ENCODE measurements at places on chromosomes 1 and 21.

DNA sequence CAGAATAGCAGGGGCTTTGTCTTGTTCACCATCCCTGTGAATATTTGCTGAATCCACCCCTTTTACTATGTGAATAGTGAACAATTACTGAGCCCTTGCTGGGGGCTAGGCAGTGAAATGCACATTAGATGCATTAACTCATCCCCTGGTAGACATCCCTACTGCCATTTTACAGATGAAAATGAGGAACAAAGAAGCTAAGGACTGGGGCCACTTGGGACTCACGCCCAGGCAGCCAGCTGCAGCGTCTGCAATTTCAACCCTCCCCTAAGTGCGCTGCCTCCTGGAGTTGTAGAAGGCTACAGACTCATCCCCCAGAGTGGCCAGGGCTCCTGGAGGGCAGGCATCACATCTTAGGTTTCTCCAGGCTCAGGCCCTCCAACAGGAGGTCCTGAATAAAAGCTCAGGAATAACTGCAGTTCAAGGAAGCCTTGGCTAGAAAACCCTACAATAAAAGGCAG lies 31.6 kb downstream of the CAPZB start:
- peak overlapping the region; percentile 50 for H3K27ac ChIP-seq
- no peak overlapping the region for H3K4me3 ChIP-seq
- no peaks in the 10 kb centered on the region for H3K4me1 ChIP-seq
- H3K36me3 ChIP-seq: no peaks in the 10 kb centered on the region
- H3K27me3 ChIP-seq: no peaks in the 10 kb centered on the region
- DNase-seq: no peak

- H3K36me3 ChIP-seq: peaks cover 48% of the 10 kb centered on the region
- DNase-seq: peak; percentile 54
- H3K4me3 ChIP-seq: no peak overlapping the region
- peak overlapping the region; percentile 89 for H3K27ac ChIP-seq
- H3K4me1 ChIP-seq: no peaks in the 10 kb centered on the region
Observed at GRCh38 chr21:46191686-46192575, 7.7 kb upstream of the SPATC1L start.

- no peaks in the 10 kb centered on the region for H3K36me3 ChIP-seq
- no peak for DNase-seq
- H3K27me3 ChIP-seq: no peaks in the 10 kb centered on the region
- no peak overlapping the region for H3K27ac ChIP-seq
Observed at GRCh38 chr1:98277118-98277517, 356.3 kb upstream of the DPYD start.

DNA sequence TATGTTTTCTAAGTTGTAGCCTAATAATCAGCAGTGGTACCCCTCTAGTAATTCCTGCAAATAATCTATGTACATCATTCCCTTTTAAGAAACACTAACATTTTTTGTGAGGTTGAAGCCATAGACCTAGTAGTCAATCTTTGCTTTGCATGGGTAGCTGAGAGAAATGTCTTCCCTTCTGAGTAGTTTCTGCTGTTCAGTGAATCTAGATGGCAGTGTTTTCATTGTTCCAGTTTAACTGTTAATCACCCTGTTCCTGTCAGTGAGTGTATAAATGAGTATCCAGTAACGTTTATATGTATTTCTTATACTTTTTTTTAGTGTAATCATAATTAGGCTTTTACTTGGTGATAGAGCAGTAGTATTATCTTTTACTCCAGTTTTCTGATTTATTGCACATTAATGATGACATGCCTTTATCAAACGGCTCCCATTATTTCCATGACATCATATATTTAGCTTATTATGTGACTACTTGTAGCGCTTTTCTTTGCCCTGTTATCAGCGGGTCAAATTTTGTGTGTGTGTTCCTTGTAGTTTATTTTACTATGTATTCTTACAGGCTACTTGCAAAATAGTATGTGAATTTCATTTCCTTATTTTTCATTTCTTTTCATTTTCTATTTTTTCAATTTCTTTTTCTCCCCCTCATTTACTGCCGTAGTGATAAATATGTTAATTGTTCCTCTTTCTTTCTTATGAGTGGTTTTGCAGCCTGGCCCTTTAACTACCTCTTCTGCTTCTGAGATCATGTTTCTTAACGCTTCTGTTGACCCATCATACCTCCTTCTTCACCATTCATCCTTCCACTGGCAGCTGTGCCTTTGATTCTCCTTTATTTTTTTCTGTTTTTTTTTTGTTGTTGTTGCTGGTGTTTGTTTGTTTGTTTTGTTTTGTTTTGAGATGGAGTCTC lies 18.8 kb downstream of the CEP350 start:
- H3K4me3 ChIP-seq: no peak overlapping the region
- H3K36me3 ChIP-seq: no peaks in the 10 kb centered on the region
- no peaks in the 10 kb centered on the region for H3K27me3 ChIP-seq
- H3K27ac ChIP-seq: no peak overlapping the region

GRCh38 chr1:206907304-206907991 lies 10.2 kb downstream of the IL24 start:
- no peak overlapping the region for H3K4me3 ChIP-seq
- H3K36me3 ChIP-seq: no peaks in the 10 kb centered on the region
- no peak overlapping the region for H3K27ac ChIP-seq

- H3K36me3 ChIP-seq: peaks cover 7% of the 10 kb centered on the region
- no peak overlapping the region for H3K27ac ChIP-seq
- H3K4me3 ChIP-seq: no peak overlapping the region
- DNase-seq: no peak
Observed at GRCh38 chr1:85660541-85660940, 47.7 kb downstream of the ZNHIT6 start.

DNA sequence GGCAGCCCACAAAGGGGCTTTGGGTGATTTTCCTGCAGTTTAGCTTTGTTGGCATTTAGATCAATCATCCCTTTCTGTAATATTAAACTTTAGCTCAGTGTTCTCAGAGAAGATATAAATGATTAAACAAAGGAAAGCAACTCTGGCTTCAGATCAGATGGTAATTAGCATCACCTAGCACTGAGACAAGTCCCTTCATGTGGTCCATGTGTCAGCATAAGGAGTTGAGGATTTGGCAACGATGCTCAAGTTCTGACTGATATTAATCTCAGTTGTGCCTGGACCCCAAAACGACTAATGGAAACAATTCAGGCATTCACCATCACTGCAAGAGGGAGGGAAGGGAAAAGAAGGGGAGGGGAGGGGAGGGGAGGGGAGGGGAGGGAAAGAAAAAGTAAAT lies 60.4 kb downstream of the SEC16B start:
- H3K27me3 ChIP-seq: no peaks in the 10 kb centered on the region
- no peak for DNase-seq
- no peaks in the 10 kb centered on the region for H3K4me1 ChIP-seq
- no peak overlapping the region for H3K4me3 ChIP-seq

GRCh38 chr1:200671235-200671786 lies 1.6 kb upstream of the DDX59 start:
- H3K4me1 ChIP-seq: no peaks in the 10 kb centered on the region
- no peaks in the 10 kb centered on the region for H3K36me3 ChIP-seq
- H3K27me3 ChIP-seq: no peaks in the 10 kb centered on the region
- no peak overlapping the region for H3K4me3 ChIP-seq
- DNase-seq: no peak
- H3K27ac ChIP-seq: no peak overlapping the region

GRCh38 chr1:86913399-86913895 lies 479 bp downstream of the SELENOF start:
- H3K27me3 ChIP-seq: no peaks in the 10 kb centered on the region
- H3K36me3 ChIP-seq: no peaks in the 10 kb centered on the region
- peaks cover 29% of the 10 kb centered on the region for H3K4me1 ChIP-seq
- no peak for DNase-seq

DNA sequence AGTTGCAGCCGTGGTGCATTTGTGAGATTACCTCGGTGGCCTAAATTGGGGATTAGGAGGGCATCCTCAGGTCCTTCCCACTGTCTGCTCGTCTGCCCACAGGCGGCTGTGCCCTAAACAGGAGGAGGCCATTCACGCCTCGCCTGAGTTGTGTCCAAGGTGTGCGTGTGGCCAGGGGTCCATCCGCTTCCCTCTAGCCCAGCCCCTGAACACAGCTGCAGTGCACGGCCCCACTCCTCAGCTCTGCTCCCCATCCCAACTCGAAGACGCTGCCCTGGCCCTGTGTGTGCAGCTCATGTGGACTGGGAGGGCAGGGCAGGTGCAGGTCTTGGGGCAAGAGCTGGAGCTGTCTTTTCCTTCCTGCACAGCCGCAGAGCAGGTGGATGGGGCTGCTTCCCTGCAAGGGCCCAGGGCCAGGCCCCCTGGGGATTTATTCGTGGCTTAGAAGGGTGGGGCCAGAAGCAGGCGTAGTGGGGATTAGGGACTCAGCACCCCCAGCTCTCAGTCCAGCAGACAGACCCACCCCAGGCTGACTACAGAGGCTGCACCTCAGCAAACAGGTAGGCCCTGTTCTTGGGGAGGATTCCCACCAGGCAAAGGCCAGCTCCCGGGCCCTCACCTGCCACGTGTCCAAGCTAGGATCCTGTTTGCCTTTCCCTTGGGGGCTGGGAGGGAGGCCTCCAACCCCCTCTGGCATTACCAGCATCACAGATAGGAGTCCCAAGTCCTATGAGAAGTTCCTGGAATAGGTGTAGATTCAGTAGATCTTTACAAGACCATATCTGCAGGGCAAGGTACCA lies 4.3 kb downstream of the GUK1 start:
- no peak overlapping the region for H3K4me3 ChIP-seq
- no peaks in the 10 kb centered on the region for H3K4me1 ChIP-seq
- H3K27ac ChIP-seq: no peak overlapping the region
- H3K27me3 ChIP-seq: no peaks in the 10 kb centered on the region

- DNase-seq: no peak
- no peak overlapping the region for H3K27ac ChIP-seq
- H3K36me3 ChIP-seq: peaks cover 6% of the 10 kb centered on the region
Observed at GRCh38 chr1:43621386-43621785, 28.6 kb upstream of the KDM4A start.

DNA sequence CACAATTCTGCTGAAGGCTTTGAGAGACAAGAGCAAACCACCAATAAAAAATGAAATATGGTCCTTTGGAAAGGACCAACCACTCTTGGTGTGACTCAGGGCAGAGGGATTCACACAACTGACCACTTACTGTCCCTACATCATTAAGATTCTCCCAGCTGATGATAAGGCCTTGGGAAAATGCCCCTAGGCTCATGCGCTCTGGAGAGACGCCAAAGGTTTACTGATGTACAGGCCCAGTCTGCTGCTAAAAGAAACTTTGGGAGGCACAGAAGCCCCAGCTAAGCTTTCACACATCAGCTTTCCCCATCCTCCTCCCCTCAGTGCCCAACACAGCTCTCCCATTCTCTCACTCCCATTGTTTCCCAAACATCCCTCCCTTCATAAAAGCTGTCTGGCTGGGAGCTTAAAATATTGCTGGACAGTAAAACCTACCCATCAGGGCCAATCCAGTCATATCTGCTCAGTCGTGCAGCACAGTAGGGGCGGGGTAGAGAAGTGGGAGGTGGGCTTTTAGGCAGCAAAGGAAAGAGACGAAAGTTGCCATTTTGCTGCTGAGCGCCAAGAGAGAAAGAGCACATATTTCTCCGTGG lies at the start of gene GJA8:
TSS of gene GJA8 (plus strand) at position 543 of the 593 bp plus-strand sequence. CDS start 5,161 bp downstream, outside the sequence.
- no peak within 1 kb of the TSS for H3K4me3 ChIP-seq
- no peaks in the 10 kb centered on the region for H3K27me3 ChIP-seq
- H3K4me1 ChIP-seq: no peaks in the 10 kb centered on the region
- DNase-seq: no peak

DNA sequence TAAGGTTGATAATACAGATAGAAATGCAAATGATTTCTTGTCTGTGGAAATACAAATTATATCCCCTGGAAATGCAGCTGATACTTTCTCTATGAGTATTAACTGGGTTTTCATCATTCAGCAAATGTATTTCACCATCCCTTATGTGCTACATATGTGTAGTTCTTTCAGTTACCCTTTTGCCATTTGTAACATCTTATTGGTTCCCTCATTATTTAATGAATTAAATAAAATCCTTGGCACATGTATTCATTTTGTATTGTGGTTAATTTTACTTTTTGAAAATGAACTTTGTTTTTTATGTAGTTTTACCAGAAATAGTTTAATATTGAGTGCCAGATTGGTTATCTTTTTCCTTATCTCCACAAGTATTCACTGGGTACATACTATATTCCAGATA lies 89.9 kb upstream of the DEPDC1 start:
- no peaks in the 10 kb centered on the region for H3K4me1 ChIP-seq
- H3K27me3 ChIP-seq: no peaks in the 10 kb centered on the region
- H3K4me3 ChIP-seq: no peak overlapping the region
- no peak for DNase-seq

GRCh38 chr1:177505905-177506590 lies 335.3 kb downstream of the BRINP2 start:
- no peaks in the 10 kb centered on the region for H3K36me3 ChIP-seq
- H3K27me3 ChIP-seq: no peaks in the 10 kb centered on the region
- no peak for DNase-seq
- no peaks in the 10 kb centered on the region for H3K4me1 ChIP-seq
- no peak overlapping the region for H3K27ac ChIP-seq

GRCh38 chr1:89198491-89199072 lies at the start of gene GBP4:
TSS of gene GBP4 (minus strand) at chr1:89198942. CDS start at chr1:89198834, 108 bp downstream.
- H3K36me3 ChIP-seq: no peaks in the 10 kb centered on the region
- H3K27me3 ChIP-seq: no peaks in the 10 kb centered on the region
- H3K4me3 ChIP-seq: peak within 1 kb of the TSS; percentile 54
- H3K27ac ChIP-seq: peak within 1 kb of the TSS; percentile 81

All from right atrium auricular region (tissue), 2 donors.